GM23338 (cell line): ENCODE measurements at places on chromosomes 1 and 21. TPM values are rescaled to one million over a fixed set of nuclear protein-coding genes. Genes with fewer than 3 reads are reported as not detected.

DNA sequence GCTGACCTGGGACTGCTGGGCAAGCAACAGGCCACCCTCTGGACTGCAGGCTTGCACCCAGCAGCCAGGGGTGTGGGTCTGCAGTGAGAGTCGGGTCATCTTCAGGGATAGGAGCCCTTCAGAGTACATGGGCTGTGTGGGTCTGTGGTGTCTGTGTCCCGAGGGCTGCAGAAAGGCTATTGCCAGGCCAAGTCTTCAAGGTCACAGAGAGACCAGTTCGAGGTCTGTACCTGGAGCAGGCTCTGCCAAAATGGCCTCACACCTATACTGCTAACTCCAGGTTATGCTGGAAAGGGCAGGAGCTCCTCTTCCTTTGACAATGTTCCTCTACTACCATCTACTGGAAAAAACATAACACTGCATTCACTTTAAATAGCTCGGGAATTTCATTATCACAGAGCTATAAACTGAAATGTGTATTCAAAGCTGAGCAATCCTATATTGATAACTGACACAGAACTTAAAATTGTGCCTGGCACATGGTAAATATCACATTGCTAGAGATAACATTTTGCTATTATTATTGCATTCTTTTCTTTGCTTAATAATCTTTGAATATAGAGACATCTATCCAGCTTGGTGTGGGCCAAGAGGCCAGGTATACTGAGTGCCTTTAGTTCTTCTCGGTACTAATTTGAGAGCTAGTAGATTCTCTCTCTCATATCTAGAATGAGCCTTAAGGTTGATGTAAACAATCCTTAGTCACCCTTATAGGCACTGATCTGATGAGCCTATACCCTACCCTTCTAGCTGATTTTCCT lies 6.9 kb upstream of the DNAH14 start:
- H3K27ac ChIP-seq, result no peak overlapping the region
- H3K4me1 ChIP-seq, result no peaks in the 10 kb centered on the region
- DNase-seq, result peak; percentile 79
- no peak overlapping the region for H3K4me3 ChIP-seq
- H3K36me3 ChIP-seq, result no peaks in the 10 kb centered on the region
- no peaks in the 10 kb centered on the region for H3K27me3 ChIP-seq

DNA sequence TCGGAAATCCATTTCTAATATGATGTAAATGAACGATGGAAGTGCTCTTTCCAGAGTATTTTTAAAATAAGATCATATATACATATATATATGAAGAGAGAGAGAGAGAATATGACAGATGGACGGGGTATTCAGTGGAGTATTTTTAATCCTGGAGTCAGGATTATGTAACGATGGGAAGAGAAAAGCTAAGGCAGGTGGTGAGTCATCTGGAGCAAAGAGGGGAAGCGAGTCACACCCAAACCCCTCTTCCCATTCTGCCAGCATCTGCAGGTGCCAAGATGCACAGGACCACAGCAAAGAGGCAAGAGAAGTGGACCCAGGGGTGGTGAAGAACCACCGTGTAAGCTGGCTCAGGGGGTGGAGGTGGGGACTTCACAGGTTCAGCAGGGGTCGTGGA lies 102.7 kb upstream of the GRIK3 start:
- H3K4me3 ChIP-seq, result no peak overlapping the region
- no peaks in the 10 kb centered on the region for H3K4me1 ChIP-seq
- no peak for DNase-seq
- H3K36me3 ChIP-seq, result no peaks in the 10 kb centered on the region

LIPI gene
- total RNA-seq, result not detected in 2 replicates

SELL gene
- not detected in 2 replicates for total RNA-seq

DNA sequence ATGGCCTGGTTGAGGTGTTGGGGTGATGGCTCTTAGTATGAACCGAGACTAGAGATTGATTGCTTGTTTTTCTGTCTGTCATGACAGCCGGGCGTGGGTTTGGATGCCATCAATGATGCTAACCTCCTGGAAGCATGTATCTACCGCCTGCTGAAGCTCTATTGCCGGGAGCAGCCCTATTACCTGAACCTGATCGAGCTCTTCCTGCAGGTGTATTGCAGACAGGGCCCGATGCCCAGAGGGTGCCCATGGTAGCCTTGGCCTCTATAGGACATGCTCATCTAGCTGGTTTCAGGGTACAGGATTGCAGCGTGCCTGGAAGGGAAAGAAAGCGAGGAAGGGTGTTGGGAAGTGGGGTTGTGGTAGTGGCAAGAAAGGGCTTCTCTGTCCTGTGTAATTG lies 2.6 kb upstream of the RUSC1 start:
- H3K4me3 ChIP-seq, result no peak overlapping the region
- DNase-seq, result no peak
- no peak overlapping the region for H3K27ac ChIP-seq
- peaks cover 22% of the 10 kb centered on the region for H3K36me3 ChIP-seq

- no peaks in the 10 kb centered on the region for H3K27me3 ChIP-seq
- no peak overlapping the region for H3K27ac ChIP-seq
- no peak overlapping the region for H3K4me3 ChIP-seq
- no peak for DNase-seq
These were observed 1.4 kb upstream of the MYOG start for GRCh38 chr1:203086992-203087763.

DNA sequence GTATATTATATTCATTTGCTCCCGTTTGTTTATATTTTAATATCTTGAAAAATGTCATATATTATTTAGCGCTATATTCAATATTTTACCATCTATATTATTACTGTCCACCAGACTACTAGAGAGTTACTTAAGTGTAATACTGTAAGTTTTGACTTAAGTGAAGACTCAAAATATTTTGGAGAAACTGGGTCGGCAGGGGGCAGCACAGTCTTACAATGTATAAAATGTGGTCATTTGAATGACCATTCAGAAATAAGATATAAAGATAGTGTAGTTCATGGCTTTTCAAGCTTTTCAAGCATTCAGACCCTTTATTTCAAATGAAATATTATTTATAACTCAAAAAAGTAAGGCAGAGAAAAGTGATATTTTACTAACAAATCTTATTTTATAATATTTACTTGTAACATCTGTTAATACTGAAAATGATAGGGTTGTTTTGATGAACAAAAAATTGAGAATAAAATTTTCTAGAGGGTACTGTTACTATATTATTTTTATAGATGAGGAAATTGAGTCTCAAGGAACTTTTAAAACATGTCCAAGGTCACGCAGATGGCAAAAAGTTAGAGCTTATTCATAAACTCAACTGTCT lies 89.0 kb upstream of the SERTAD4 start:
- DNase-seq, result peak; percentile 84
- H3K4me3 ChIP-seq, result no peak overlapping the region
- H3K27me3 ChIP-seq, result no peaks in the 10 kb centered on the region

DNA sequence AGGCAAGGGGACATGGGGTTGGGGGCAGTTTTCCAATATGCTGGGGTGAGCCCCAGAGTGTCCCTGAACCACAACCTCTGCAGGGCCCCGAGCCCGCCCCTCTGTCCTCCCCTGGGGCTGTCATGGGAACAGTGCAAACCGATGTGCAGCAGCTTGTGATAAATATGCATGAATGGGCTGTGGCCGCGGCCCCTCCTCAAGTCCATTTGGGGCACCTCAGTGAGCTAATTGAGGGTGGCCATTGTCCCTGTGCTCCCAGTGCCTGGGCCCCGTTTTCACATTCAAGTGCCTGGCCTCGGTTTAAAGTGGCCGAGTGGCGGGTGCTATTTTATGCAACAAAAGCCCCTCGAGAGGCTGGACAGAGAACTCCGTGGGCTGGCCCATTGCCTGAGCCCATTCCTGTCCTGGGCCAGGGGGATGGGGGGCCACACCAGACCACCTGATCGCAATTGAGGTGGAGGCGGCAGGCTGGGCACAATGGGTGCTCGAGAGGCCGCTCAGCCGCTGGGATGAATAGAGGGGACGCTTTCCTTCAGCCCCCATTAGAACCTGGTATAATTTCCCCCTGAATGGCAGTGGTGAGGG lies 193.7 kb downstream of the FOXD2 start:
- no peak for DNase-seq
- no peak overlapping the region for H3K4me3 ChIP-seq
- H3K4me1 ChIP-seq, result no peaks in the 10 kb centered on the region
- no peak overlapping the region for H3K27ac ChIP-seq

GRCh38 chr1:232797856-232798510 lies 7.2 kb upstream of the MAP10 start:
- H3K36me3 ChIP-seq, result no peaks in the 10 kb centered on the region
- DNase-seq, result no peak
- H3K27ac ChIP-seq, result no peak overlapping the region
- no peak overlapping the region for H3K4me3 ChIP-seq
- no peaks in the 10 kb centered on the region for H3K4me1 ChIP-seq

HUNK gene
- total RNA-seq, result 5.1 and 14.8 TPM in 2 replicates

- H3K4me3 ChIP-seq, result no peak overlapping the region
- H3K4me1 ChIP-seq, result no peaks in the 10 kb centered on the region
- H3K27ac ChIP-seq, result no peak overlapping the region
These were observed 291.1 kb upstream of the ADAMTS5 start for GRCh38 chr21:27257908-27258556.

DNA sequence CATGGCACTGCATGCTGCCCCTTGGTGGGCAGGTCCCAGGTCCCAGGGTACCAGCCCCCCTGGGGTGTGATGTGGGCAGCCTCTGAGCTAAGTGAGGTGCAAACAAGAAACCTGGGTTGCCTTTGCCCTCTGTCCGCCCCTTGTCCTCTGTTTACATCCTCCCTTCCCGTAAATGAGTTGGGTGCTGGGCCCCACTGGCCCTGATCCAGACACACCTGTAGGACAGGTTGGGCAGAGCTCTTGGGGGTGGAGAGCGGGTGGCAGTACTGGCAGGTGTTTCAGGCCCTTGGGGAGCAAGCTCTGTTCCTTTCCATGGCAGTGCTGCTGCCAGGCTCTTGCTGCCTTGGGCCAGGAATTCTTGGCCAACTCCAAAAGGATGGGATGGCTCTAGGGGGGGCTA lies 35.8 kb downstream of the ELF3 start:
- H3K27ac ChIP-seq, result no peak overlapping the region
- no peak for DNase-seq
- no peaks in the 10 kb centered on the region for H3K4me1 ChIP-seq
- no peaks in the 10 kb centered on the region for H3K27me3 ChIP-seq

- no peak overlapping the region for H3K4me3 ChIP-seq
- no peaks in the 10 kb centered on the region for H3K4me1 ChIP-seq
- no peak overlapping the region for H3K27ac ChIP-seq
- H3K27me3 ChIP-seq, result no peaks in the 10 kb centered on the region
- no peak for DNase-seq
These were observed 504.5 kb downstream of the LMO4 start for GRCh38 chr1:87833166-87833565.

GRCh38 chr21:29379517-29380054 lies 80.9 kb downstream of the BACH1 start:
- no peak overlapping the region for H3K4me3 ChIP-seq
- no peaks in the 10 kb centered on the region for H3K36me3 ChIP-seq
- H3K27ac ChIP-seq, result no peak overlapping the region
- no peaks in the 10 kb centered on the region for H3K27me3 ChIP-seq
- DNase-seq, result no peak
- H3K4me1 ChIP-seq, result no peaks in the 10 kb centered on the region

DNA sequence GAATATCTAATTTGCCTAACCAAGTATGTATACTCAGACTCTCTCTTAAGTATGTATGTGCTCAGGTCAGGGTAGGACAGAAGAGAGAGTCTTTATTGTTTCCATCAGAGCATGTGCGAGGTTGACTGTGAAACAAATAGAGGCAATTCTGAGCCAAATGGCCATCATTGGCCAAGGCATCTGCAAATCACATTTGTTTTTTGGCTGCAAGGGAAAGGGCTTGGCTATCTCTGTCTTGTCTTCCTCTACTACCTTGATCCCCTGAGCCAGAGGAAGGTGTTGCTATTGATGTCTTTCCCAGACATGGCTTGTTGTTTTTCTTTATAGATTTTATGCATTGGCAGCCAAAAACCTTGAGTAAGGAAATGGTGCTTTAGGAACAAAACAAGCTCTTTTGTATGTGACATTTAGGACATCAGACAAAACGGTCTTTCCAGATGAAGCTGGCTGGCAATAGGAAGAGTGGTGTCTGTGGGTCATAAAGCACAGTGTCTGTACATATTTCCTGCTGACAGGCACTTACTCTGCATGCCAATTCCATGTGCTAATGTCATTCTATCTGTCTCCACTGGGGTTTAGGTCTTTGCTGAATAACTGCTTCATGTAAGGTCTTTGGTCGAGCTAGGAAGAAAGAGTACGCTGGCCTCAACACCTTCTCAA lies 163.3 kb downstream of the BRINP2 start:
- H3K4me1 ChIP-seq, result no peaks in the 10 kb centered on the region
- no peak overlapping the region for H3K4me3 ChIP-seq
- H3K36me3 ChIP-seq, result no peaks in the 10 kb centered on the region
- DNase-seq, result no peak
- no peaks in the 10 kb centered on the region for H3K27me3 ChIP-seq

TCP10L gene
- total RNA-seq, result 0.10 and 0.12 TPM in 2 replicates

DNA sequence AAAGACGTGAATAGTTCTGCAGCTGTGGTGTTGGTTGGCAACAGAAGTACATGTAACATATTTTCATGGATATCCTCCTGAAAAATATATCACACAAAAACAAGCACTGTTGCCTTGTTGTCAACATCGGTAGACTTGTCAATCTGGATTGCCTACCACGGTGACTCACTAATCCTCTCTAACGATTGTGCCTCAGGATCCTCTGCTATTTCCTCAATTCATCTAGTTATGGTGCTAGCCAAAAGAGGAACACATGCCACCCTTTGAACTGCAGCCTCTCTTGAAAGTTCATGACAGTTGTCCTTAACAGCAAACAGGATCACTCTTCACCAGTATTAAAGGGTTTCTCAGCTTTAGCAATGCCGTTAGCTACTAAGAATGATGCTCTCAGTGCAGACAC lies 25.7 kb downstream of the RASAL2 start:
- no peaks in the 10 kb centered on the region for H3K27me3 ChIP-seq
- H3K36me3 ChIP-seq, result no peaks in the 10 kb centered on the region
- no peak overlapping the region for H3K4me3 ChIP-seq
- peaks cover 20% of the 10 kb centered on the region; the same call in 1 of the 2 replicates for H3K4me1 ChIP-seq

GRCh38 chr1:173048621-173049321 lies 2.0 kb downstream of the TNFSF18 start:
- no peaks in the 10 kb centered on the region for H3K36me3 ChIP-seq
- H3K27ac ChIP-seq, result no peak overlapping the region

ARHGAP30 gene
- 0.19 TPM in 1 of 2 replicates, not detected in the other for total RNA-seq

- no peaks in the 10 kb centered on the region for H3K4me1 ChIP-seq
- H3K27me3 ChIP-seq, result no peaks in the 10 kb centered on the region
- no peak overlapping the region for H3K27ac ChIP-seq
- DNase-seq, result no peak
These were observed 3.8 kb upstream of the SLC26A9 start for GRCh38 chr1:205947024-205947423.

- H3K4me3 ChIP-seq, result no peak overlapping the region
- no peaks in the 10 kb centered on the region for H3K27me3 ChIP-seq
- DNase-seq, result no peak
- peaks cover 56% of the 10 kb centered on the region for H3K4me1 ChIP-seq
These were observed 33.1 kb downstream of the CAPZB start for GRCh38 chr1:19452221-19452663.

DNA sequence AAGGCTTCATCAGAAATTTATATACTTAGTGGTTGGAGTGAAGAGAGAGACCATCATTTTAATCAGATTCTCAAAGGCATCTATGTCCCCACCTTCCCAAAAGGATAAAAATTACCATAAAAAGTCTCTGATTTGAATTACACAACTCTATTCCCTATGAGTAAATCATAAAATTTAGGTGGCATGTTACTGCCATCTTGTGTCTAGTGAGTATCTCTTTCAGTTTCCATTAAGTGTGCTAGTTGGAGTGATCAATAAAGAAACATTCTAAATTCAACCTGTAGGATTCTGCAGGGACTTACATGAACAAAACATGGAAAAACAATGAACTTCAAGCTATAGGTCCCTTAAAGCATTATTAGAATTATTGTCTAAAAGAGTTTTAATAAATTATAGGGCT lies 655.4 kb downstream of the LTN1 start:
- no peaks in the 10 kb centered on the region for H3K27me3 ChIP-seq
- H3K36me3 ChIP-seq, result no peaks in the 10 kb centered on the region
- no peak overlapping the region for H3K27ac ChIP-seq
- H3K4me3 ChIP-seq, result no peak overlapping the region
- no peaks in the 10 kb centered on the region for H3K4me1 ChIP-seq
